Stimulated activated CD4-positive, alpha-beta T cell treated with anti-CD3 and anti-CD28 coated beads, Interleukin-1b, Interleukin-23, amount 100 ng/mL, for 1 hour (primary cell): ENCODE measurements at places on chromosomes 7 and 10.

- DNase-seq: no peak
Observed at GRCh38 chr10:48406204-48406603, 99.7 kb downstream of the MAPK8 start.

GRCh38 chr7:82209179-82209747 is 234.3 kb downstream of the CACNA2D1 start:
- DNase-seq: no peak

- DNase-seq: no peak
Observed at GRCh38 chr7:139111811-139112301, 2.3 kb upstream of the ZC3HAV1 start.

- DNase-seq: no peak
Observed at GRCh38 chr10:12588091-12588860, 238.9 kb downstream of the CAMK1D start.

GRCh38 chr10:127600479-127600878 is 51.4 kb downstream of the NPS start:
- no peak for DNase-seq

DNA sequence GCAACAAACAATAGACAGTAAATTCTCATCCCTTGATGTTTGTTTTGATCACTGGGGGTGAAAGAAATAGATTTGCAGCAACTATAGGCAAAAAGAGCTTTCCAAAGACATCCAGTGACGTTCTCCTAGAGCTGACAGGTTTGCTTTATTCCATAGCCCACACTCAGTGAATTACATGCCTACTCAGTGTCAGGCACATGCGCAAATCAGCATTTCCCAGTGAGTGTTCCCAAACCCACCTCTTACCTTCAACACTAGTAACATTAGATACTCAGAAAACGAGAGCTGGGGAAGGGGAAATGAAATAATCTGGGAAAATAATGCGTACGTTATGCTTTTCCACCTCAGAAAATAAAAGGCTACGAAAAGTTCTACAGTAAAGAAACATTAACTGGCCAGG is 144.1 kb downstream of the CPEB3 start:
- no peak for DNase-seq

DNA sequence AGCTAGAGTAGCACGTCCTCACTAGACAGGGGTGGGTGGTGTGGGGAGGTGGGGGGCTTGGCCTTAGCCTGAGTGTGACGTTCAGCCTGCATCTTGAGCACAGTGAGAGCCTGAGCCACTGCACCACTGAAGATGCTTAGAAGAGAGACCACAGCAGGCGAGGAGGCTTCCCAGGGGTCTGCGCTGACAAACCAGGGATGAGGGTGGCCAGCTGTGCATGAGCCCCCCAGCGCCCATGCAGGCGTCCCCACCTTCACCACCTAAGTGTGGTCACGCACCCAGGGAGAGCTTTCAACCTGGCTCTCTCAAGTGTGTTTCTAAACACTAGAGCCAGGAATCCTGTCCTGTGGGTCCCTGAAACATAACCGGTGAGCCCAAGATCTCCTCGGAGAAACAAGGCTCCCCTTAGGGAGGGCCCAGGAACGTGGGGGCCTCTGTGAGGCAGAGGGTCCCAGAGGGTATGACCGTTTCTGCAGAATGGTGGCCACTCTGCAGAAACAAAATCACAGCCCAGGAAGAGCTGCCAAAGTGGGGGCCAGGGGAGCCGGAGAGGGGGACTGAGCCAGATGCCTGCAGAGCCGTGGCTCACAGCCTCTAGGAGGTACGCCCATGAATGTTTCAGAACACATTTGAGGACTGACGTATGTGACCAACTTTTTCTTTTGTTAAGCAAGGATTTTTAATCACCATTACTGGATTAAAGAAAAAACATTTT is 85.2 kb upstream of the INSIG1 start:
- no peak for DNase-seq
